ENCODE measurements at places on chromosomes 2 and 18.

DNA sequence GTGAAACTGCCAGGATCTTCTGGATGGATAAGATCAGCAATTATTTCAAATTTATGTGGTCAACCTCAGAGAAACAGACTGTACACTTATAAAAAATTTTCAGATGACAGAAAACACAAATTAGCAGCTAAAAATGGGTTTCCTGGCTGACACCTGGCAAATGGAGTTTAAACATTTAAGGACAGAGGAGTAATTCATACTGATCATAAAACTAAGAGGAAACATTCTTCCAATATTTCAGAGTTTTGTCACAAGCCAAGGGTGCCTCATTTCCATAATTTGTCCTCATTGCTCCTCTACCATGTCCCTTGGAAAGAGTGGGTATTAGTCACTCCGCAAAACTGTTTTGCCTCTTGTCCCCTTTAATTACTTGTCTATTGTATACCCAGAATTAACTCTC is 70.2 kb downstream of the TMEFF2 start:
- no peak for DNase-seq

DNA sequence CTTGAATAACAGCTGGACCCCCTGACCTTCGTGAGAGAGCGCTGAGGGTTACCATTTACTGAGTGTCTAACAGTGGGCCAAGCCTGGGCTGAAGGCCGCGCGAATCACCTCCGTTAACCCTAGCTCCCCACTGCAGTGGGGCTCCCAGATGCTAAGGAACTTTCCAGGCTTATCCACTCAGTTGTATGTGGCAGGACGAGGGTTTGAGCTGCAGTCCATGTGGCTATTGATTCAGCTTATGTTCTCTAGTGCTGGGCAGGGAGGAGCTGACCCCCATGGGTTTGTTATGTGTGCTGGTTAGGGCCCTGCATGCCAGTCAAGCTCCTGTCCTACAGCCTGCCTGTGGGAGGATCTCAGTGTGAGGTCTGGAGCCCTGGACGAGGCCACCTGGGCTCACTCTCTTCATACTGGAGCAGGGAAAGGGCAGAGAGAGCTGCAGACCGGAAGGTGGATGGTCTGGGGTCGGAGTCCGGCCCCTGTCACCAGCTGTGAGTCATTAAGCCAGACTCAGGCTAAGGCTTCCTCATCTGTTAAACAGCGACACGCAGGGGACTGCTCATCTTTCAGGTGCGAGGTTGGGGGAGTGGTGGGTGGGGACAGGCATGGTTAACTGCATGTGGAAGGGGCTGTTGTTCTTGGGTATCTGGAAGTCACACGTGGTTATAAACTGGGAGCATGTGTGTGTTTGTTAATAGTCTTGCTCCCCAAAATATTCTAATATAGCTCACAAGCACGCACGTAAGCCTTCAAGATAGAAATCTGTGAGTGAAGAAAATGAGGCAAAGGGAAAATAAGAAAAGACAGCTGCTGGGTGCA is 6.6 kb downstream of the PSD4 start:
- DNase-seq: no peak

DNA sequence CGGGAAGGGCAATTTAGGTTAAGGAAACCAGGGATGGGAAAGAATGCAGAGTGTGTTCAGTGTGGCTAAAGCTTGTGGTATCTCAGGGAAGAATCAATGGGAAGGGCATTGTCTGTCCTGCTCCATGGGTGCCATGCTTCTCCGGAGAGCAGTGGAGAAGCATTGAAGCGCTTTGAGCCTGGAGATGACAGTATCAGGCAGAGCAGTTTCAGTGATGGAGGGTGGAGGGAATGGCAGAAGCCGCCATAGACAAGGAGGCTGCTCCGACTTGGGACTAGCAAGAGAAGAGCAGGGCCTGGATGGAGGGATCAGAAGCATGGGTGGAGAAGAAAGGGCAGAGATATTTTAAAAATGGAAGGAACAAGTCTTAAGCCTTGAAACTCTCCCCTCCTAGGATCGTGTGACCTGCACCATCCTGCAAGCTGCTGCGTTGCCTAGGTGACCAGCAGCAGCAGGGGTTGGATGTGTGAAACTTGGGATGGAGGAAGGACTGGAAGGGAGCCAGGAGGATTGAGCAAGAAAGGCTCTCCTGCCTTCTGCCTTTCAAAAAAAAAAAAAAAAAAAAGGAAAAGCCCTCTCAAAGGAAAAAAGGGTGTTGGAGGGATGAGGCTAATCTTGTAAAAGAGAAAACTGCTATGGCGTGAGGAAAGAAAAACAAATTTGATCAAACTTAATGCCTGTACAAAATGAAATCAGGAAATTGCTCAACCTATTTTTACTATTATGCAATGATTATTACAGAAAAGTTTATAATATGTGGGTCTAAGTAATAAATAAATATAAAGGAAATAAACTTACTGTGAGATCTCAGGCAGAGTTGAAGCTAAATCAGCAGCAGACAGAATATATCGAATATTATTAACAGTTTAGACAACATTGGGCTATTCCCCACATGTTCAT is 493.8 kb upstream of the NRP2 start:
- peak; percentile 82 for DNase-seq

GRCh38 chr2:238996331-238997136 is 148.6 kb downstream of the TWIST2 start:
- DNase-seq: no peak
